ENCODE measurements at places on chromosomes 6 and 20.
A peak's percentile ranks its signal among the peaks of the same experiment; 100 is the strongest.

DNA sequence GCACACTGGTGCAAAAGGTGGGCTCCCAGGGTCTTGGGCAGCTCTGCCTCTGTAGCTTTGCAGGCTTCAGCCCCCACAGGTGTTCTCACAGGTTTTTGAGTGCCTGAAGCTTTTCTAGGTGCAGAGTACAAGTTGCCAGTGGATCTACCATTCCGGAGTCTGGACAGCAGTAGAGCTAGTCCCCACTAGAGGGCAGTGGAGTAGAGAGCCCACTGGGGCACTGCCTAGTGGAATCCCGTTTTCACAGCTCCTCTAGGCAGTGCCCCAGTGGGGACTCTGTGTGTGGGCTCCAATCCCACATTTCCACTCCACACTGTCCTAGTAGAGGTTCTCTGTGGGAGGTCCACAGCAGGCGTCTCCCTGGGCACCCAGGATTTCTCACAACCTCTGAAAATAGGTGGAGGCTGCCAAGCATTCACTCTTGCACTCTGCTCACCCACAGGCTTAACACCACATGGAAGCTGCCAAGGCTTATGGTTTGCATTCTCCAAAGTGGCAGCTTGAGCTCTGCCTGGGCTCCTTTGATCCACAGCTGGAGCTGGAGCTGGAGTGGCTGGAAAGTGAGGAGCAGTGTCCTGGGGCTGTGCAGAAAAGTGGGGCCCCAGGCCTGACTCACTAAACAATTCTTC, 86.3 kb upstream of the PROKR2 start:
- peak; percentile 6 for DNase-seq

GRCh38 chr20:51029963-51030920, 7.3 kb upstream of the KCNG1 start:
- DNase-seq: no peak

GRCh38 chr6:164085091-164086075, 670.9 kb downstream of the QKI start:
- peak; percentile 72 for DNase-seq

DNA sequence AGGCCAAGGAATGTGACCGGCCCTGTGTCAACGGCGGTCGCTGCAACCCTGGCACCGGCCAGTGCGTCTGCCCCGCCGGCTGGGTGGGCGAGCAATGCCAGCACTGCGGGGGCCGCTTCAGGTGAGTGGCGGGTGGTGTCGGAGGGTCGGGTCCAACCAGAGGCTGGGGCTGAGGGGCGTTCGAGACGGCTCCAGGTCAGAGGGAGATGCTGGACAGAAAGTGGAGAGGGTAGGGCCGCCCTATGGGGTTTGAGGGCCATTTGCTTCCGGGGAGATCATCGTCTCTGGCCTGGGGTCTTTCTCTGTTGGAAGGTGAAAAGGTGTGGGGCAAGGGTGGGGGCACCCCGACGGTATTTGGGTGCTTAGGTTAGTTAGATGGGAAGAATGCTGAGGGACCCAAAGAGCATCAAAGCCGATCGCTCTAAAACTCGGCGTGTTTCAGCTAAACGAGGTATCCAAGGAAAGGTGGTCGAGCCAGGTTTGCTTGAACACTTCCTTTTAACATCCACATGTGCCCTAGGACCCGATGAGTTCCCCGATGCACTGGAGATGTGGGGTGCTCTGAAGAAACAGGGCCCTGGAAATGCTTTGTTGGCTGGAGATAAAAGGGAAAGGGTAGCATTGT, 691 bp downstream of the ATRN start:
- DNase-seq: no peak

DNA sequence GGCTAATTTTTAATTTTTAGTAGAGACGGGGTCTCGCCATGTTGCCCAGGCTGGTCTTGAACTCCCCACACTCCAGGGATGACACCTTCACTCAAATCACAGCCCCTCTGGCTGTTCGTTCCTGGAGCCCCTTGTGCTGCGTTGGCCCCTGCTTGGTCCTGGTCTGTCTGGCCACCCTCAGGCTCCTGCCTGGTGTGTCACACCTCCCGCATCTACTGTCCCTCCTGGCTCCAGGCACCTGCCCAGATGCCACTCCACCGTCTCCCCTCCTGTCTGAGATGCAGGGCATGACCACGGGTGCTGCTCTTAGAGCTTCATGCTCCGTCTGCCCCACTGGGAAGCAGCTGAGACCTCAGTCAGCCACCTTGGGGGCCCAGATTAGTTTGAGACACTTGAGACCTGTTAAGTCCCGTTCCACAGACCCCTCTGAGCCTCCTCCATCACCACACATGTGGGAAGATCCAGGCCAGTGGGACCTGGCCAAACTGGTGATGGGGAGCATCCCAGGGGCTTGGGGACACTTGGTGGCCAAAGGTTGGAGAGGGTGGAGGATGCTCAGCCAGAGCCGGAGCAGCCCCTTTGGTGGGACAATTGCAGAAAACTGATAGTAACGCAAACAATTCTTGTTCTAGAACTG, 21.9 kb upstream of the NPBWR2 start:
- no peak for DNase-seq

GRCh38 chr6:129749749-129750120, 39.8 kb upstream of the ARHGAP18 start:
- DNase-seq: peak; percentile 86

DNA sequence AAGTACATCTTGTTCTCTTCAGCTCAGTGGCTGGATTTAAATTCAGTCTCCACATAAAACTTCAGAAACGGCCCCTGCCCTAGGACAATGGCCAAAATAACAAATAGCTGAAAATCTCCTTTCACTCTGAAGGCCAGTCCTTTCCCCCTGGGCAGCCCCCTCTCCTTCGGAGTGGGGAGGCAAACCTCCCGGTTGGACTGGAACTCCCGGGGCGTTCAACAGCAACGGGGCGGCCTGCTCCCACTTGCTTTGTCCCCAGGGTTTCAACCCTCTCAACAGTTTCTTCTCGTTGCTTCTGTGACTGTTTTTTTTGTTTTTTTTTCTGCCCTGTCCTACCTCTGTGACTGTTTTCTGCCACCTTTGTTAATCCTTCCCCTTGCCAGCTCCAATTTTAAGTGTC, 102.6 kb upstream of the DUSP22 start:
- no peak for DNase-seq

DNA sequence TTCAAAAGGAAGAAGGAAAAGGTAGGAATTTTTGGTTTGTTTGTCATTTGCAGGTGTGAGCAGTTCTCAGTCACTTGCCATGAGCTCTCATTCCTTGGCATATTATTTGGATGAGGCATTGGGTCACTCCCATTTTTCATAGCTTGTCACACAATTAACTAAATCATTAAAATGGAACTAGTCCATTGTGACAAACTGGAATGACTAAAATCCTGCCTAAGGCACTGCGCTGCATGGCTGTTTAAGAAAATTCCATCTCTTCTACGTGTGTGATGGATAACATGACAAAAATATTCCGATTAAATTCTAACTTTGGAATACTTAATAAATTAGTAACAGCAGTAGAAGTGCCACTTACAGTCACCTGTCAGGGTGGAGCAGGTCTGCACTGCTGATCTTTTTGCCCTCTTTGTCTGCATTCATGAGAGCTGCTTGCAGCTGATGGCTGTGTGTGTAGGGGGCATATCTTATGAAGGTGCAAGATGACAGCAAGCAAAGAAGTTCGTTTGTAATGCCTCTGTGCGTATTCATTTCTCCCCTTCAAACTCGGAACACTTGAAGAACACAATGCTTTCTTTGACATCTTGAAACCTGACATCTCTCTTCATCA, 1292.6 kb upstream of the MAP3K7 start:
- DNase-seq: no peak

DNA sequence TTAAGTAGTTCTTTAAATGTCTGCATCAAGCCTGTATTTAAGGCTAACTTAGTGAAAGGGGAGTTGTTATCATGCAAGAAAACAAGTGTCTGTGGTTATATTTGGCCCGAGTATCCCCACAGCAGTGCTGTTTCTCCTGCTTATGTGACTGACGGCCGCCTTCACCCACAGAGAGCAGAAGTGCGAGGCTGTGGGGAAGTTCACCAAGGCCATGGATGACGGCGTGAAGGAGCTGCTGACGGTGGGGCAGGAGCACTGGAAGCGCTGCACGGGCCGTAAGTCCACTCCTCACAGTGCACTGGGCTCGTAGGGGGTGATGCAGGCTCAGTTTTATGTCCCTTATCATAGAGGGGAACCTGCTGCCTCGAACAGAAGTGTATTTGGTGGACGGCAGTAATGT, 53.2 kb upstream of the SYNJ2 start:
- DNase-seq: no peak

DNA sequence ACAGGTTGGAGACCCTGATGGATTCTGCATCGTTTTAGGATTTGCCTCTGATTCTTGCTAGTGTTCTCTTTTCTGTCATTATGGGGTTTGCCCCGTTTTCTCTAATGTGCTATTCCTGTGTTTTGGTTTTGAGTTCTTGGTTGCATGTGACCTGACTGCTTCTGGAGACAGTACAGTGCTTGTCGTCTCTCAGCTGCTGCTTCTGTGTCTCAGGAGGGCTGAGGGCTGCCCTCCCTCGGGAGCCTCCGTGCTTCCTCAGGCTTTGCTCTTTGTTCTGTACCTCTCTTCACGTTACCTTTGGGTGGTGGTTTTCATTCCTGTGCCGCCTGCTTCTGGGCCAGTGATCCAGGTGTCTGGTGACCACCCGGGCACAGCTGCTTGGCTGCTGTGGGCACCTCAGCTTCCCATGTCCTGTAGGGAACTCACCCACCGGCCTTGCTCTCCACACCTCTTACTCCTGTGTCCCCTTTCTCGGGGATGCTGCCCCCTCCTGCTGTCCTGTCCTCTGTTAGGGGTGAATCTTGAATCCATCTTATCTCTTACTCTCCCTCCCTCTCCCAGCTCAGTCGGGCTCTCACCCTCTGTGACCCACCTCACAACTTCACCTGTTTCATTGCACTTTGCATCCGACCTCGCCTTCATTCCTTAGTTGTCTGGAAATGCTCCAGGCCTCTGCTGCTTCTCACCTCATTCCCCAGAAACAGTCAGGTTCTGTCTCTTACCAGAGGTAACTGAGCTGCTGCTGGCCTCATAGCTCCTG, 33.2 kb downstream of the PANK2 start:
- no peak for DNase-seq

DNA sequence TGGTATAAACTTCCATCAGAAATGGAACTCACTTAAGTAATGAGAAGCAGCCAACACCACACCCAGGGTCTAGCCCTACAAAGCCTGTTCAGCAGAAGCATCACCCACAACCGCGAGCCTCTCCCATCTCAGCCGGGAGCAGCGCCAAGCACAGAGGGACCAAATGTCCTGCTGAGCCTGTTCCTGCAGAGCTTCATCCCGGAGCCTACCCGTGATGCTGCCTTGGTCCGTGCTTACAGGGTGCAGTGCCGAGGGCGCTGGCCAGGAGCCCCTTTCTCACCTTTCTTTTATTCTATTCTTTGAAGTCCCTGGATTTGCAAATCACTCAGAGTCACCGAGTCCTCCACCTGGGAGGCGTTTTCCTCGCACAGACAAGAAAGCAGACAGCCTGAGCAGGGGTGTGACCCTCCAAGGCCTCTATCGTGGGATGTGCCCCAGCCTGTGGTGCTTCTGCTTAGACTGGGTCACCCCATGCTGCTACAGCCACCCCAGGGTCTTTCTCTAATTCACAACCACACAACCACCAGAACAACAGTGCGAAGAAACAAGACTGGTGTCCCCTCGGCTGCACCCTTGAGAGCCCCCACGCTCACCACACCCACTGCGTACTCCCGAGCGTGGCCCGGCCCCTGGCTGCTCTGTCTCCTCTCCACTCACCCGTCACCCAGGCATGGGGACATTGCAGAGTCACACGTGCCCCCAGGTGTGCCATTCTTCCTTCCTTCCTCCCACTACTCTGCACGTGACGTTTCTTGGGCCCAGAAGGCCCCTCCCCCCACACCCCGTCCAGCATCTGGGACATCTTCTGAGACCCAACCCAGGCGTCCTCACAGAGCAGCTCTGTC, 92.2 kb upstream of the MPC1 start:
- no peak for DNase-seq

GRCh38 chr20:35284267-35284991, at the start of gene EIF6:
Gene EIF6, minus strand, starts transcription at chr20:35284772. Its CDS starts 285 bp downstream, at chr20:35284487.
- DNase-seq: peak; percentile 86

DNA sequence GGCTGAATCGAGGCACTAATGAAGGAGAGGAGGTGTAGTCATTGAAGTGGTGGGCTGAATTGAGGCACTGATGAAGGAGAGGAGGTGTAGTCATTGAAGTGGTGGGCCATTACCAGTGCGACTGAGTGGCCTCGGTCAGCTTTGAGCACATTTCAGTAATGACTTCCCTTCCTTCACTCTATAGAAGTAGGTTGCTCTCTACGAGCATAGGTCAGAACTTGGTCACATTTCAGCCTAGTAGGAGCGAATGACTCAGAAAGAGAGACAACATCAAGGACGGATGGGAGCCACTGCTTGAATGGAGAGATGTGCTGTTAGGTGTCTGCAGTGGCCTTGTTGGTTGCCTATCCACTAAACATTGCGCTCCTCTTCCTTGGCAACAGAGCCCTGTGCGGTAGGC, 39.5 kb downstream of the ZDHHC14 start:
- DNase-seq: no peak

DNA sequence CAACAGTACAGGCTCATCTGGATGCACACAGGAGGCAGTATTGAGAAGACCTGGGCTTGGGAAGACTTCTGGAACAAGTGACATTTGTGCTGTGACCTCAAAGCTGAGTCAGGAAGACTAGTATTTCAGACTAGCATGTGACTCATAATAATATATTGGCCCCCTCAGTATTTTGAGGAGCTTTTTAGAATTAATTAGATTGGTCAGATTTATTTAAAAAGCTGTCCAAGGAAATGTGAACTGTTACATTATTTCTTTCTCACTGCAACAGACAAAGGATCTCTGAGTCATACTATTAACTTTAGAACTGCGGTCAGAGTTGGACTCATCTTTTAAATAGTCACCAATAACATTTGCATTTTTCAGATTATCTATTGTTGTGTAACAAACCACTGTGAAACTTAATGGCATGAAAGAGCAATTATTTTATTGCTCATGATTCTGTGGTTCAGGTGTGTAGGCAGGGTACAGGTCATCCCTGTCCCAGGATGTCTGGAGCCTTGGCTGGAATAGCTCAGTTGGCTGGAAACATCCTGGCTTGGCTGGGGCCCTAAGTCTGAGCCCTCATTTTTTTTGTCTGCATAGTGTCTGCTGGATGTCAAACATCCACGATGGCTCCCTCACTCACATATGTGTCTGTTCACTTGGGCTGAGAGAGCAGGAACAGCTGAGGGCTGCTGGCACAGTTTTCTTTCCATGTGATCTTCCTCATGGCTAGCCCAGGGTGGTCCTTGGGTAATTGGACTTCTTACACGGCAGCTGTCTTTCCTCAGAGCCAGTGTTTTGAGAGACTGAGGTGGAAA, 46.9 kb downstream of the MAP3K4 start:
- peak; percentile 26 for DNase-seq

Data from kidney capillary endothelial cell (primary cell).